ENCODE measurements at places on chromosomes 13 and 19.
A peak's percentile ranks its signal among the peaks of the same experiment; 100 is the strongest.

- no peak for DNase-seq
Measured at GRCh38 chr13:46866150-46866549, 30.7 kb downstream of the HTR2A start.

GRCh38 chr19:46471116-46471733 lies at the start of gene PNMA8A:
Gene PNMA8A, minus strand, starts transcription at chr19:46471563. Its CDS starts 528 bp downstream, at chr19:46471035.
- DNase-seq = peak; percentile 53

GRCh38 chr13:44068169-44068568 lies 188.5 kb downstream of the LACC1 start:
- no peak for DNase-seq

DNA sequence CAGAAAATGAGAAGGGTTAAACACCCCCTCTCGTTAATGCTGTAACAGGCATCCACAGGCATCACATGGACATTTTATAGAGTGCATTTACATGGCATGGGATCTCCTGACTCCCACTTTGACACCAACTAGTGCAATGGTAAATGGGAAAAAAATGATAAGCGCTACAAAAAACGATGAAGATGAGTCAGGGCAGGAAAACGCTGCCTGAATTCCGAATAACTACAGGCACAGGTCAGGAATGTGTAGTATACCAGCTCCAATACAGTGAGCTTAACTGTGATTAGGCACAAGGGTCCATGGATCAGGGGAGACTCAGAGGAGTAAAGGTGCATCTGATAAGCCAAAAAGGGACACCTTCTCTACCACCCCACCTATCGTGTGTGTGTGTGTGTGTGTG lies 223.6 kb downstream of the FOXO1 start:
- no peak for DNase-seq

GRCh38 chr19:10927730-10928562 lies 493 bp downstream of the YIPF2 start:
- no peak for DNase-seq

DNA sequence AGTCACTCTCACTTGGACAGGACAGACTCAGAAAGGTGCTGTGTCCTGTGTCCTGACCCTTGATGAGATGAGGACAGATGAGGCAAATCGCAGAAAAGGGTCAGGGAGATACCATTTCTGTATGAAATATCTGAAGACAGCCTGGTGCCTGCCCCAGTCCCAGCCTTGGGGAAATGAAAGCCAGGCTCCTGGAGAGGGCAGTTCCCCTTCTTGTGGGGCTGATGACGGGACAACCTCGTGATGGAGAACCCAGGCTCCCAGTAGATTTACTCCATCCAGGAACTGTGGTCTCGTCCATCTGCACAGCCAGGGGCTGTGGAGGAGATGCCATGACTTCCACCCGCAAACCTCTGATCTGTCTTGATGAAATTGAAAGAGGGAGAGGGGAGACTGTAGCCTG lies 13.8 kb downstream of the LILRB1 start:
- no peak for DNase-seq

- DNase-seq = no peak
Measured at GRCh38 chr19:34393629-34394028, 10.6 kb upstream of the PDCD2L start.

DNA sequence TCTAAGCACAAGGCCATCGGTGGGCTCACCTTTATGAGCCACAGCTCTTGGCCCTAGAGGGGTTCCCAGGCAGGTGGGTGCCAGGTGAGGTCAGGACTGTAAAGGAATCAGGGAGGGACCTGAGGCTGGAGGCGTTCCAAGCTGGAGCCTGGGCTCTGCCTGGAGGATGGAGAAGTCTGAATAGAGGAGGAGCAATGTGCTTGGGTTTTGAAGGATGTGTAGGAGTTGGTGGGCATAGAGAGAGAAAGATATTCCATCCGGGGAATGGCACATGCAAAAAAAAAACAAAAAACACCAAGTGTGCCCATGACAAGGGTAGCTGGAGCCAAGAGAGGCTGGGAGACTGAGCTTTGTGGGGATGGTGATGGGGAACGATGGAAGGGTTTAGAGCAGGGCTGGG lies 2.4 kb downstream of the GRIN3B start:
- no peak for DNase-seq

DNA sequence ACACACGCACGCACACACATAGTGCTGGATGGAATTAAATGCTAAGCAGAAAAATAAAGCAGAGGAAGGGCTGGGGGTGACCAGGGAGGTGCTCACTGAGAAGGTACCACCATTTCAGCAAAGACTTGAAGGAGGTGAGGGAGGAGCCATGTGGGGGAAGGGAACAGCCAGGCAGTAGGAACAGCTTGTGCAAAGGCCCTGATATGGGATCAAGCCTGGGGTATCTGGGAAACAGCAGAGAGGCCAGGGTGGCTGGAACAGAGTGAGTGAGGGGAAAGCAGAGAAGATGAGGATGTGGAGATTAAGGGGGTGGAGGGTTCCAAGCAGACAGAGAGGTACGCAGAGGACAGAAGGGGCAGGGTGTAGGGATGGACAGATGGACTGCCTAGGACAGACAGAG lies 25.2 kb downstream of the NOTCH3 start:
- DNase-seq = no peak

- DNase-seq = peak; percentile 93
Measured at GRCh38 chr19:35644206-35644986, 2.9 kb downstream of the ETV2 start.

- no peak for DNase-seq
Measured at GRCh38 chr13:25768376-25768775, 283.4 kb downstream of the SHISA2 start.

GRCh38 chr19:34351382-34351826 lies 13.6 kb upstream of the GPI start:
- DNase-seq = peak; percentile 59

GRCh38 chr19:51188227-51188559 lies 36.7 kb upstream of the CD33 start:
- no peak for DNase-seq

- DNase-seq = no peak
Measured at GRCh38 chr13:27968316-27969081, 616 bp downstream of the CDX2 start.

DNA sequence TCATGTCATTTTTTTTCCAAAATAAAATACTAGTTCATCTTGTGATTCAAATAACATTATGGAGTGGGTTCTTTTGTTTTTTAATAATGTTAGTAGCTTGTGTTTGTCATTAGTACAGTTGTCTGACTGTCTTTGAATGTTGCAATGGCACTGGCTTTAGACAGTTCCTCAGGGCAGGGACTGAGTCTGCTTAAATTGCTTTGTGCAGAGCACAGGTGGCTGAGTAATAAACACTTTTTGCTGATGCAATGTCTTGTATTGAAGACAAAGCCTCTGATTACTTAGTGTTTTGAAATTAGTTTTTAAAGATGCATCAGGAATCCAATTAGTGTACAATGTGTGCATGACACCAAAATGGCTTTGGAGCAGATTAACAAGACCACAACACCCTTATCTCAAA lies 88.7 kb upstream of the PCDH9 start:
- DNase-seq = no peak

GRCh38 chr19:18453269-18454024 lies 15.5 kb upstream of the ISYNA1 start:
- DNase-seq = no peak

DNA sequence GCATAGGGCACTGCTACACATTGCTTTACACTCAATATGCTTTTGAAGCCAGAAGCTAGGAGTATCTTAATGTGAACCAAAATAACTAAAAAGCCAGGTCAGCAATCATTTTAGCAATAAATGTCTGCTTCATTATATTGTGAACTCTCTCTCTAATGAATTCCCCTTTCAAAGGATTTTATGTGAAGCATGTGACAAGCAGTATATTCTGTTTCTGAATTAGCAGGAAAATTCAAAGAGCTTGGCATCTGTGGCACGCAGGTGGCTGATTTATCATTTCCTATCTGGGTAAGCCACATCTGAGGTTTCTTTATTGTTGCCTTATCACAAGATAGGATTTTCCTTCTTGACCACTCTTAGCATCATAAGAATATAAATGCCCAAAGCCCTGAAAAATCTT lies 56.8 kb upstream of the KLF12 start:
- DNase-seq = no peak

- peak; percentile 78 for DNase-seq
Measured at GRCh38 chr19:18091217-18091608, 4.5 kb upstream of the IL12RB1 start.

- no peak for DNase-seq
Measured at GRCh38 chr13:48446464-48446863, 33.6 kb upstream of the LPAR6 start.

- DNase-seq = peak; percentile 73
Measured at GRCh38 chr19:2049741-2050348, 1.2 kb downstream of the MKNK2 start.

DNA sequence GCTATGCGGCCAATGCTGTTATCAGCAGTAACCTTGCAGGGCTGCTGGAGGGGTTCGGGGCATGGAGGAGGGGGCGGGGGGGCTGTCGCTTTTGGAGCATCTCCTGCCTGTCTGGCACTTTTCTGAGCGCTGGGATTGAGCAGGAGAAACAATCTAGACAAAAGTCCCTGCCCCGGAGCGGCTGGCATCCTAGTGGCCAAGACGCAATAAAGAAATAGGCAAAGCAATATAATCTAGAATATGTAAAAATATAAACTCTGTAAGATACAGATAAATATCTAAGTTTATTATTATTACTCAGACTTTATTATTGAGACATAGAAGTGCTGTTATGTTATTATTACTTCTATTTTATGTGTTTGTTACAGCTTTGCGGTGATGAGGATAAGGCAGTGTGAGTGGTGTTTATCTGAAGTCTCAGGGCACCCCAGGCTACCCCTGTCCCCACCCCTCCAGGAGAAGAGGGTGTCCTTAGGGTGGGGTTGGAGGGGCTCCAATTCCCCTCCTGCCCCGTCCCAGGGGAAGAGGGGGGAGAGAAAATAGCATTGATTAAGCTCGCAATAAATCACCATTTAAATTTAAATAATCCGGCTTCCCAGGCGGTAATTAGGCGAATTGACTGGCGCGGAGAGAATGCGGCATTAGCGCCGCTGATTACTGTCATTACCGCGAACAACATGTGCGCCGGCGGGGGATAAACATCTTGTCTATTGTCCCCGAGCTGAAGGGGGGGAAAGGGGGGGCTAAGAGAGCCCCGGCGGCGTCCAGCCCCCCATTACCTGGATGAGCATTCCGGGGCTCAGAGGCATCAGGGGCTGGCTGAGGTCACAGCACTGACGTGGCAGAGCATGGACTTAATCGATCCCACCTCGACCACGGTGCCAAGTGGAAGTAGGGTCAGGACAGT lies 3.2 kb downstream of the NPAS1 start:
- DNase-seq = no peak

DNA sequence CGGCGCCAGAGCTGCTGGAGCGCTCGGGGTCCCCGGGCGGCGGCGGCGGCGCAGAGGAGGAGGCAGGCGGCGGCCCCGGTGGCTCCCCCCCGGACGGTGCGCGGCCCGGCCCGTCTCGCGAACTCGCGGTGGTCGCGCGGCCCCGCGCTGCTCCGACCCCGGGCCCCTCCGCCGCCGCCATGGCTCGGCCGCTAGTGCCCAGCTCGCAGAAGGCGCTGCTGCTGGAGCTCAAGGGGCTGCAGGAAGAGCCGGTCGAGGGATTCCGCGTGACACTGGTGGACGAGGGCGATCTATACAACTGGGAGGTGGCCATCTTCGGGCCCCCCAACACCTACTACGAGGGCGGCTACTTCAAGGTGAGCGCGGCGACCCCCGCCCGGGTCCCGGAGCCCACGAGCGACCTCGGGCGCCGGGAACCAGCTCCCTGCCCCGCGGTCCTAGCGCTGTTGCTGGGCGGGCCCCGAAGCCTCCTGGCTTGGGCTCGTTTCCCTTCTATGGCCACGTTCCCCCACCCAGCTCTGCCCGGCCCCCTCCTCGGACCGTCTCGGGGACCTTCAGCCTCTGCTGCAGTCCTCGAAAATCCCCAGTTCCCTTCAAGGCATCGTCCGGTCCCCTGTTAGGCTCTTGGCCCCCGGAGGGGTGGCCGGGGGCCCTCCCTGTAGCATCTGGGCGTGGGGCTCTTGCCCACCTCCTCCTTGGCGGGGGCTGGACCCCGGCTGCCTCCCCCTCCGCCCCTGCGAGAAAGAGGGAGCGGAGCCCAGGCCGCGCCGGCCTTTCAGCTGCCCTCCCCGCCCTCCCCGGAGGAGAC lies at the start of gene CDC34:
TSS of gene CDC34 (plus strand) at position 8 of the 808 bp plus-strand sequence. CDS start at position 180, 172 bp downstream.
- DNase-seq = no peak

Data from activated naive CD8-positive, alpha-beta T cell treated with anti-CD3 and anti-CD28 coated beads, Interleukin-2, amount 10 ng/mL, durations not matched to agents 7 days and 5 days (primary cell).